Lower leg skin (tissue), 4 donors: ENCODE measurements at places on chromosomes 11 and 22.
A peak's percentile ranks its signal among the peaks of the same experiment; 100 is the strongest.

DNA sequence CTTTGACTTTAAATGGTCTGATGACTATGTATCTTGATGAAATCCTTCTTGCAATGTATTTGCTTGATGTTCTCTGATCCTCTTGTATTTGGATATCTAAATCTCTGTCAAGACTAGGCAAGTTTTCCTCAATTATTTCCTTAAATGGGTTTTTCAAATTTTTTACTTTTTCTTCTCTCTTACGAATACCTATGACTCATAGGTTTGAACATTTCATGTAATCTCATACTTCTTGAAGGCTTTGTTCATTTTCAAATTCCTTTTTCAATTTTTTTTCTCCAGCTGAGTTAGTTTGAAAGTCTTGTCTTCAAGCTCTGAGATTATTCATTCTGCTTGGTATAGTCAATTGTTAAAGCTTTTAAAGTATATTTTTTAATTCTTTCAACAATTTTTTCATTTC is 13.1 kb downstream of the OR10W1 start:
- no peak for DNase-seq

DNA sequence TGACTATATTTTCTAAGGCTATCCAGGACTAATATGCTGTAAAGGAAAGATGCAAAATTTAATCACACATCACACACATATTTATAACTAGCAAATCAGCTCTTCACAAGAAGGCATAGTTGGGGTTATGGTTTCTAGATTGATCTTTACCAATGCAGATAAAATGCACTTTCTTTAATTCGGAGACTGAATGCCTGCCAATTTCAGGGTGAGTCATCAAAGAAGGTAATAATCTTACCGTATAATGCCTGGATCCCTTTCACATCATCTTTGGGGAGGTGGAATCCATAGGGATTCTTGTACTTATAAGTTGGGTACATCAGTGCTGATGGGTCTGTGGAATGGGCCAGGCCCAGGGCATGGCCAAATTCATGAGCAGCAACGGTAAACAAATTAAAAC is 16.4 kb downstream of the MMP20 start:
- no peak for DNase-seq

GRCh38 chr11:117223741-117224689 is 7.9 kb downstream of the PCSK7 start:
- DNase-seq, result peak; percentile 28

- no peak for DNase-seq
Measured at GRCh38 chr11:10201343-10201742, 92.7 kb downstream of the SBF2 start.

DNA sequence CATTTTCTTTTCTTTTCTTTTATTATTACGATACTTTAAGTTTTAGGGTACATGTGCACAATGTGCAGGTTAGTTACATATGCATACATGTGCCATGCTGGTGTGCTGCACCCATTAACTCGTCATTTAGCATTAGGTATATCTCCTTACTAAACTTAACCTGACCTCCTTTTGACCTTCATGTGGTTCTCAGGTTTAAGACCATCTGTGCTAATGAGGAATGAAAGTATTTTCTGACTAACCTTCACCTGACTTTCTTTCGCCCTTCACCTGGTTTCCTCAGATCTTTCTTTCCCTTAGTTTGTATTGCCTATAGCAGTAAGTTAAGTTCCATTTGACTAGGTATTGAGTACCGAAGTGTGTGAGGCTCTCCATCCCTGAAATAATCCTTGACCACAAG is 6.5 kb downstream of the EXPH5 start:
- DNase-seq, result no peak

DNA sequence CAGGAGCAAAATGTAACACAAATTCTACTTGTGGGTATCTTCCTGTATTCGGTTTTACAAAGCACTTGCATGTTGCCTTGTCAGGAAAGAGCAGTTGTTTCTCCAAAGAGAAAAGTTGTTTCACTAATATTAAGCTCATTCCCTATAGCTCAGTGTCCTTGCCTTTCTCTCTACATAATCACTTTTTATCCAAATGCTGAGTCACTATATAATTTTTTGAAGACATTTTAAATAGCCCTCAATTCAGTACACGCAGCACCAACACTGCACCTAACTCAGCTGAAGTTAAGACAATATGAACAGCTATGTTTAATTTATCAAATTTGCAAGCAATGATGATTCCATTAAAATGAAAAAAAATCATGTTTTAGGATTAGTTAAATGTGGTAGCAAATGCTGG is 14.5 kb upstream of the MRTFA start:
- no peak for DNase-seq

DNA sequence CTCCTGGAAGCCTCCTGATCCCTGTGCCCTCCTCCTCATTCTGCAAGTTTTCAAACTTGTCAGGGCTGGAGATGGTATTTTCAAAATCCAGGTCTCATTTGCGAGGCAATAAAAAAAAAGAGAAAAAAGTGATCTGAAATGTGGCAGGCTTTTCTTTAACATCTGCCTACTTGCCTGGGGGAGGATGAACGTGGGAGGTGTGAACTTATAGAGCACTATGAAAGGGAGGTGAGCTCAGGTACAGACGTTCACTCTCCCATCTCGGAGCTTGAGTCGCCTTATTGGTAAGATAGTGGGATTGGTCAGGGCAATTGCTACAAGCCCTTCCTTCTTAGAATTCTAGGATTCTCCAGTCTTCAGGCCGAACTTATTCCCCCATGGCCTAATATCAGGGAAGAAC is 104.8 kb upstream of the CADM1 start:
- DNase-seq, result no peak

DNA sequence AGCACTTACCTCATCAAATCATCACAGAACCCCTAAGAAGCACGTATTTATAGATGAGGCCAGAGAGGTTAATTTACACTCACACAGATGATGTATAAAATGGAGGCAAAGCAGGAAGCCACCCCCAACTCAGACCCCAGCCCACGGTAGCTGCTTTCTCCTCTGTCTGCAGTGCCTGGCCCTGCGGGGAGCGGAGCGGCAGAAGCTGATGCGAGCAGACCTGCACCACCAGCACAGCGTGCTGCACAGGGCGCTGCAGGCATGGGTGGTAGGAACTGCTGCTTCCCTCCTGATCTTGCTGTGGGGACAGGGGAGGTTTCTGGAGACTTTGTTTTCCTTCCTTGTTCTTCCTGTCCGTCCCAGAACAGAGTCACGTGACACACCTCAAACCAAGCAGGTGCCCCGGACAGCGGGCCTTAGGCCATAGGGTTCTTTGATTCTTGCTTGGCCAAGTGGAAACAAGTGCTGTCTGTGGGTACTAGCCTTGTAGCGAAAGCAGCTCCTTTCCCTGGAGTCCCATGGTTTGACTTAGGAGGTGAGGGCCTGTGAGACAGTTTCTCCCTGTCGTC is 57.8 kb downstream of the PISD start:
- peak; percentile 40 for DNase-seq

GRCh38 chr11:203945-204586 is 3.1 kb downstream of the BET1L start:
- peak; percentile 58 for DNase-seq

GRCh38 chr22:33513388-33514338 is 406.6 kb downstream of the LARGE1 start:
- DNase-seq, result no peak

- DNase-seq, result peak; percentile 62
Measured at GRCh38 chr11:45092901-45093760, 53.3 kb upstream of the PRDM11 start.

GRCh38 chr11:83152264-83152663 is 4.7 kb upstream of the PCF11 start:
- DNase-seq, result no peak

DNA sequence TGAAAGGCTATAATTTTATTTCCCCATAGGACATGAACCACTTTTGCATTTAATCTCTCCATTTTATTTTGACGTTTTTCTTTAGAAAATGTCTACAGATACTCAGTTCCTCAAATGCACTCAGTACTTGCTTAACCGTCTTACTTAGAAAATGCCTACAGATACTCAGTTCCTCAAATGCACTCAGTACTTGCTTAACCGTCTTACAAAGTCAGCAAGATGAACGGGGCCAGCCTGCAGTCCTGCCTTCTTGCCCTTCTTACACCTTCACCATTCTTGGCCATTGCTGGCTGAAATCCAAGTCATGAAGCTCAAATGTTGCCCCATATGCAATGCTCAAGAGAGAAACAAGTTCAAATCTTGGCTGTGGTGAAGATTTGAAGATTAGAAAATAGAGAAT is 34.1 kb downstream of the CSNK2A3 start:
- DNase-seq, result no peak

DNA sequence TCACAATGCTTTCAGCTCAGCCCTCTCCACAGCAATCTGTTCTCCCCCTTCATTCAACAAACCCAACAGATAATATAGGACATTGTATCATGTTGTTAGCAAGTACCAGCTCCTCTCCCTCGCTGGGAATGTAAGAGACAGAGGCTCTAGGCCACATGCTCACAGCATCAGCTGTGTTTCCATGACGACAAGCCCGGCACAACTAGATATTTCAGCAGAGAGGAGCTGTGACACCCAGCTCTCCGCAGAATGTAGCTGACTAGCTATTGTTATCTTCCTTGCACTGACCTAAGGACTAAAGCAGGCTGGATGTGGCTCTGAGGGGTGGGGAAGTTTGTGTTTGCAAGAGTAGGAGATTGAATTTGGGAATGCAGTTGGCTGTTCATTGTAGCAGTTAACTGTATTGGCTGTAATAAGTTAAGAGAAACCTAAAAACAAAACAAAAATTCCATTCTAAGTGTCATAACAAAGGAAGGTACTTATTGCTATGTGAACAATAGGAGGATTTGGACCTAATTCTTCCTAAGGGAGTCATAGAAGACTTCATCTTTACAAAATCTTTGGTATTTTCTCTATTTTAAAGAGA is 28.0 kb upstream of the RRAS2 start:
- DNase-seq, result no peak

- no peak for DNase-seq
Measured at GRCh38 chr11:125374398-125374797, 121.7 kb downstream of the FEZ1 start.

- no peak for DNase-seq
Measured at GRCh38 chr11:123166071-123166559, 28.9 kb downstream of the CLMP start.

- no peak for DNase-seq
Measured at GRCh38 chr11:109680127-109680526, 258.1 kb downstream of the C11orf87 start.

GRCh38 chr11:102006835-102007566 is 40.2 kb upstream of the CFAP300 start:
- DNase-seq, result no peak

GRCh38 chr11:121575250-121575962 is 122.6 kb upstream of the SORL1-AS1 start:
- no peak for DNase-seq

DNA sequence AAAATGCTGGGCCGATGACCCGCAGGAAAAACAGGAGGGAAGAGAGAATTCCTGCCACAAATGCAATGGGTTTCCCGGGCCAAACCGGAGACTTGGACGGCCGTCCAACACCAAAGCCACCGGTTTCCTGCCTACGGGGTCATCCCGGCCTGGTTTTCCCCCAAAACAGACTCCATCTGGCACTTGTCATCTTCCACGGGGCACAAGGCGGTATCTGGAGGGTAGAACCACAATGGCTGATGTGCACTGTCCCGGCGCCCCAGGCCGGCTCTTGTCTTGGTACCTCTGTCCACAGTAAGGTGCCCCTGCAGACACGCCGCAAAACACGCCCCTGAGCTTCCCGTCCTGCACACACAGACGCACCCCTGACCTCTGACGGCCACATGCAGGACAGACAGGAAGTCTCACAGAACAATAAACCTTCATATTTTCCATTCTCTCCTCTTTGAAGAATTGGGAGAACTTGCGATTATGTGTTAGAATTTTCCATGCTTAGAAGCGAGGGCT is 20.1 kb downstream of the CELSR1 start:
- no peak for DNase-seq

DNA sequence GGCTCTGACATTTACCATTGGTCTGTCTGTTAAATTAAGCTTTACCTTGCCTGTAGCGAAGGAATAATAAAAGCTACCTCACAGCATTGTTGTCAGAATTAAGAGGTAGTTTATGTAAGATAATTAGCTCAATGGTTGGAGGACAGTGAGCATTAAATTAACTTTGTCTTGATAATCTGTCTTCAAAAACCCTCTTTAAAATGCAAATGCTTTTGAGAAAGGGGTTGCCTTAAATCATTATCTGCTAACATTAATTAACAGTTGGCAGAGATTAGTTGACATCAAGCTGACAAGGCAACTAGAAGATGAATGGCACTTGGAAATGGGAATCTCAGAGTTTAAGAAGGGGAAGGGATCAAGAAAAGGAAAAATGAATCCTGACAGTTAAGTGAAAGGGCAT is 761.1 kb upstream of the ARHGAP42 start:
- no peak for DNase-seq

GRCh38 chr22:44807232-44807631 is 54.9 kb downstream of the ARHGAP8 start:
- no peak for DNase-seq

- no peak for DNase-seq
Measured at GRCh38 chr11:76214968-76215548, 8.8 kb upstream of the WNT11 start.

DNA sequence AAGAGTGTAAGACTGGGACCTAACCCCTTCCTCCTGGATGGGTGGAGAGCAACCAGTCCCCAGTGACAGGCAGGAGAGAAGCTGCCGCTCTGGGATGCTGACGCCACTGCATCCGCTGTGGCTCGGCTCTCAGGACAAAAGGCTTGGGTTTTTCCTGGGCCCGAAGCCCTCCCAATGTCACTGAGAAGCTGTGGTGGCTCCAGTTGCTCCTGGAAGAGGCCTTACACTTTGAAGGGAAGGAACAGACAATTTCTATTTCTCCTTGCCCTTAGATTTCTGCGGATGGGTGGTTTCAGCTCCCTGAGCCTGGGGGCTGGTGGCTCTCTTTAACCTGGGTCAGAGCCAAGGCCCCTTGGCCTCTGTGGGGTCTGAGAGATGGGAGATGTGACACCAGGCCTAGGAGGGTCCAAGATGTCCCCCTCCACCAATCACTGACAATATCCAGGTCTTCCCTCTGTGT is 21.4 kb downstream of the TPBGL start:
- peak; percentile 76 for DNase-seq

GRCh38 chr11:18010121-18010670 is 2.7 kb downstream of the SERGEF start:
- DNase-seq, result no peak

DNA sequence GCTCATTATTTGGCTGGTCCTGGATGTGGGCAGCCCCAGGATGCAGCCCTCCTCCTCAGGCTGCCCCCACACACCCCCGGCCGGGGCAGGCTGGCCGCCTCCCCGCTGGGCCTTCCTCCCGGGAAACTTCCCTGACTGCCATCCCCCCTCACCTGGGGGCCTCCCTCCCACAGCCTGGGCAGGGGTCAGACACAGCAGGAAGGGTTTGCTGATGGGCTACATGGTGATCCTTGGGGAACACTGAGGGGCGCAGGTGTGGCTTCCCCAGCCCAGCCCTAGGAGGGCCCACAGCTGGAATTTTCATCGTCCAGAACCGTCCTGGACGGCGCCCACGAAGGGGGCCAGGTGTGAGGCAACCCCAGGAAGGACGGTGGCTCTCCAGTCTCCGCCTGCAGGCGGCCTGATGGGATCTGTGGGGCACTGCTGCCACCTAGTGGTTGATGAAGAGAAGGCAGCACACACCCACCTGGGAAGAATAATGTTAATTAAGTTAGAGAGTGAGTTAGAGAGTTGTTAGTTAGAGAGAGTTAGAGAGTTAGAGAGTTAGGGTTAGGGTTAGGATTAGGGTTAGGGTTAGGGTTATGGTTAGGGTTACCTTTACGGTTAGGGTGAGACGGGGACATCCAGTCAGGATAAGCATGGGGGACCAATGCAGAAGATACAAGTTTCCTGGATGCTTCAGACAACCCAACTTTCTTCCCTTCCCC is 75.9 kb upstream of the PRR5 start:
- DNase-seq, result peak; percentile 94

GRCh38 chr11:119734788-119735187 is 5.8 kb upstream of the NECTIN1 start:
- DNase-seq, result no peak
